Stimulated activated CD8-positive, alpha-beta memory T cell treated with anti-CD3 and anti-CD28 coated beads, Interleukin-2, amount 100 ng/mL, for 1 hour (primary cell): ENCODE measurements at places on chromosomes 5 and 9.

DNA sequence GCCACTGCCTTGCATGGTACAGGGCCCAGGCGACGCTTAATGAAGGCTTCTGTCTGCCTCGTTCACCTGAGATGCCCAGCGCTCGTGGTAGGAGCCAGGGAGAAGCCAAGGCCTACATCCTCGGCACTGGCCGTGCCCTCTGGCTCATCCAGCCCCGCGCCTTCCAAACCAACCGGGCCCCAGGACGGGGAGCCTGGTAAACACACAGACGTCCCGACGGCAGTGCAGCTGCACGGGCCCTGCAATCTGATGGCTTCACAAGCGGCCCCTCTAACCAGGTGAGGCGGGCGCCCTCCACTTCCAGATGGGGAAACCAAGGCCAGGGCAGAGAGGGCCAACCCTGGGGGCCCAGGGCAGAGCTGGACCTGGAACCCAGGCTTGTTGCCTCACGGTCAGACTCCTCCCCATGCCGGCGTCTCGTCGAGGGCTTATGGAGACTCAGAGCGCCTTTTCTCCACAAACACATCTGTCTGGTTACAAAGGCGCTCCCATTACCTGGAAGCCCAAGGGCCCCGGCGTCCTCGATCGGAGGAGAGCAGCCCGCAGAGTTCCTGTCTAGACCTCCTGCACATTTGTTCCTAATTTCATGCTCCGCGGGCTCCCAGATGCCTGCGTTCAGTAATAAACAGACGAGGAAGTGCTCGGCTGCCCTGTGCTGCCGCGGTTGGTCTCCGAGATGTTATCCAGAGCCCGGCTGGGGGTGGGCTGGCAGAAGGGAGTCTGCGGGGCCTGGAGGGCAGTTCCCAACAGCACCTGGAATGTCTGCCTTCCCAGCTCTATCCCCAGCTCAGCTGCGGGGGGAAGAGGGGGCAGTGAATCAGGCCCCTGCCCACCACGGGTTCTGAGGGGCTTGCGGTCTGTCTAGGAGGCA, 23.5 kb downstream of the FAM163B start:
- no peak for DNase-seq

GRCh38 chr5:171709930-171710329, 75.7 kb upstream of the SMIM23 start:
- DNase-seq, result no peak

GRCh38 chr5:55638455-55638854, 73.7 kb downstream of the SLC38A9 start:
- no peak for DNase-seq

GRCh38 chr5:25568294-25568693, 923.5 kb upstream of the CDH10 start:
- no peak for DNase-seq

- no peak for DNase-seq
Observed at GRCh38 chr9:87725900-87726709, at the start of gene CTSL. TSS of gene CTSL (plus strand) at chr9:87726119. CDS start at chr9:87727604, 1,485 bp downstream.

- DNase-seq, result no peak
Observed at GRCh38 chr9:87653941-87654340, 72.0 kb upstream of the CTSL start.

- DNase-seq, result no peak
Observed at GRCh38 chr5:159181152-159181551, 28.2 kb downstream of the RNF145 start.

DNA sequence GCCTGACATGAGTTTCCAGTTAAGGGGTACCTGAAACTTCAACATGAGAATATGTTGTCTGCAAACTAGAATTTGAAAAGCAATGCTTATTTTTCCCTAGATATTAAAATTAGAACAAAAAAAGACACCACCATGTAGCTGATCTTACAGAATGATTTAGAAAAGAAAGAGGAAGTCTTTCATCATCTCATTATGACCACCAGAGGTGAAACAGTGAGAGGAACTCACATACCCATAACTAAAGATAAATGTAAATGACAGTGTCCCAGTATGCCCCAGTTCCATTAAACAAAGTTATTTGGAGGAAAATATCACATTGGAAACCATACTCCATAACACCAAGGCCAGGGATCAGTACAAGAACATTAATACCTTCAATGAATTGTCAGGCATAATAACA, 6.9 kb downstream of the TAF7 start:
- no peak for DNase-seq

DNA sequence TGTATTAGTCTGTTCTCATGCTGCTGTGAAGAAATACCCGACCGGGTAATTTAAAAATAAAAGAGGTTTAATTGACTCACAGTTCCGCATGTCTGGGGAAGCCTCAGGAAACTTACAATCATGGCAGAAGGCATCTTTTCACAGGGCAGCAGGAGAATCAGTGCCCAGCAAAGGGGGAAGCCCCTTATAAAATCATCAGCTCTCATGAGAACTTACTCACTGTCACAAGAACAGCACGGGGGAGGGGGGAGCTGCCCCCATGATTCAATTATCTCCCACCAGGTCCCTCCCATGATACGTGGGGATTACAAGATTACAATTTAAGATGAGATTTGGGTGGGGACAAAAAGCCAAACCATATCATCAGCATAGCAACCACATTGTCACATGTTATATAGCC, 102.5 kb downstream of the GPBP1 start:
- no peak for DNase-seq
